Activated naive CD4-positive, alpha-beta T cell treated with anti-CD3 and anti-CD28 coated beads, Interleukin-2, amount 10 ng/mL, durations not matched to agents 7 days and 5 days (primary cell): ENCODE measurements at places on chromosomes 3 and 15.

DNA sequence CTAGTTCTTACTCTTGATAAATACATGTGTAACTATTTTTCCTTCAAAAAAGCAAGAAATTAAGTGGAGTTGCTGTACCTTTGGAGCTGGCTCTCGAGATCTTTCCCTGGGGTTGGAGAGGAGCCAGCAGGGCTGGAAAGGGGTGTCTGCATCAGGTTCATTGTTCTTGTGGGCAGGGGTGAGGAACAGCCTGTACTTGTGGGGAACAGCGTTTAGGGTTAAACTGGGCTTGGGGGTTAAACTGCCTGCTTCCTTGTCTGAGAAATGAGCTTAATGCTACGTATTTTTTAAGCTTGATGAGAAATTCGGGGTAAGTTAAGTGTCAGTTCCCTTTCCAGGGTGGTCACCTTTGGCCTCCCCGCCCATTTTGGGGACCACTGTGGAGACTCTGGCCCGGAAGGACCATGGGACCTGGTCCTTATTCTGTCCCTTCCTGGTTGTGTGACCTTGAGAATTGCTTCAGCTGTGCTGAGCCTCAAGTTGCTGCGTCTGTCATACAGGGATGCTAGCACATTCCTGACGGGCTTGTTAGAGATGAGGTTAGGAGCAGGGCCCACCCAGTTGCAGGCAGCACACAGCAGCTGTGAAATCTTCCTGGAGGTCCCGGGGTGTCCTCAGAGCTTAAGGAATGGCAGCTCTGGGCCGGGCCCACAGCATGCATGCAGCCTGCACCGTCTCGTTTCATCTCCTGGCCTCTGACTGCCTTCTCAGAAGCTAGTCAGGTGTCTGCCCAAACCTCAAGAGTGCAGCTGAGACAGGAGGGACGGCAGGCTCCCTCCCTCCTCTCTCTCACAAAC lies 11.6 kb downstream of the H1-8 start:
- DNase-seq, result no peak

- no peak for DNase-seq
Measured at GRCh38 chr3:188624384-188624783, 470.4 kb downstream of the LPP start.

DNA sequence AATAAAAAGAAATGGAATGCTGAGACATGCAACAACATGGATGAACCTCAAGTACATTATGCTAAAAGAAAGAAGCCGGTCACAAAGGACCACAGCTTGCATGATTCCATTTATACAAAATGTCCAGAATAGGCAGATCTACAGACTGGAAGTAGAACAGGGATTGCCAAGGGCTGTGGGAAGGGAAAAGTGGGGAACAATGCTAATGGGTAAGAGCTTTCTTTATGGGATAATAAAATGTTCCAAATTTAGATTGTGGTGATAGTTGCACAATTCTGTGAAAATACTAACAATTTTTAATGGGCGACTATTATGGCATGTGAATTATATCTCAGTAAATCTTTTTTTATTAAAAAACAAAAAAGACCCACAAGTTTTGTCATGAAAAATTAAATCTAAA lies 106.2 kb downstream of the TMCO5A start:
- no peak for DNase-seq

DNA sequence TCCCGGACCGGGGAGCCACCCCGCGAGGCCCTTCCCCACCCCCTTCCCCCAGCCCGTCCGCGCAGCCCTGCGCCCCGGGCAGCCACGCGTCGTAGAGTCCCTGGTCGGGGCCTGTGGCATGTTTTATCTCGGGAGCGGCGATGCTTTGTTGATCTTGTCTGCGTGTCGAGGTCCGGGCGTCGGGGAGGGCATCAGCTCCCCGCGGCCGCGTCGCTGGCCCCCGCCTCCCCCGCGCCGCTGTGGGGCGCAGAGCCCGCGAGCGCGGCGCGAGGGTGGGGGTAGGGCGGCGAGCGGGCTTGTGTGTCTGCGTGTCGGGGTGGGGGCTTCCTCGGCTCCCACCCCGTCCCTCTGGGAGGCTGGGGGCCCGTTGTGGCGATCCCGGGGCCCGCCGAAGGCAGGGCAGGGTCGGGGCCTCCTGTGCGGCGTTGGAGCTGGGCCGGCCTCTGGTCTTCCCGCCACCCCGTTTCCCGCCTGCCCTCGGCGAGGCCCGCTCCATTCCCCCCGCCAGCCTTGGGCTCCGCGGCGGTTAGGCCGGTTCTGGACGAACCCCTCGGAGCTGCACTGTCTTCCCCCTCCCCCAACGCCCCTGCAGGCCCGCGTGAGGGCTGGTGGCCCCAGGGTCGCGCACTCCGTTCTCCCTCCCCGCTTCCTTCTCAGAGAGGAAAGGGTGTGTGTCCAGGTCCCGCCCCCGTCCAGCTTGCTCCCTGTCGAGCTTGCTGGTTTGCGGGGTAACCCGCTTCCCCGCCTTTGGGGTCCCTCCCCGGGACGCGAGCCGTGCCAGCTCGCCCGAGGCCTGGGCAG lies 695 bp downstream of the GMPS start:
- peak; percentile 73 for DNase-seq

- DNase-seq, result no peak
Measured at GRCh38 chr3:194305356-194306108, 45.6 kb downstream of the CPN2 start.

- no peak for DNase-seq
Measured at GRCh38 chr15:71752604-71753289, 57.6 kb upstream of the NR2E3 start.

DNA sequence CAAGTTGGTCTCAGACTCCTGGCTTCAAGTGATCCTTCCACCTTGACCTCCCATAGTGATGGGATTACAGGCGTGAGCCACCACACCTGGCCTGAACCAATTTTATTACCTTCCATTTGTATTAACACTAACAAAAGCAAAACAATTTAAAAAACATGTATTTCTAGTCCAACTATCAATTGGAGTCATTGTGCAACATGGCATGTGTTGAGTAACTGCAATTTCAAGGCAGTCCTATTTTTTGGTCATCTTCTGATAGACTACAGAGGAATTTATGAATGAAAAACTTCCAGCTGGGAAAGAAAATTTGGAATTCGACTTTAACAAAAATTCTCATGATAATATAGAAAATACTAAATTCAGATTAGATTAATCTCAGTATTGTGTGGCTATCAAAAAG lies 16.8 kb downstream of the SPTSSB start:
- DNase-seq, result no peak
